WTC11 (cell line): ENCODE measurements at places on chromosomes 1 and 21. TPM values are rescaled to one million over a fixed set of nuclear protein-coding genes. Genes with fewer than 3 reads are reported as not detected.

PRDM15 gene
- total RNA-seq = 10.3 to 12.9 TPM (median 12.2 TPM) in 3 replicates

HES2 gene
- 1.9 to 2.7 TPM (median 1.9 TPM) in 3 replicates for total RNA-seq

MCOLN2 gene
- total RNA-seq = 3.8 to 5.4 TPM (median 4.8 TPM) in 3 replicates

VPS13D gene
- 22.1 to 29.0 TPM (median 27.5 TPM) in 3 replicates for total RNA-seq

TAL1 gene
- total RNA-seq = 0.41 to 0.63 TPM (median 0.57 TPM) in 3 replicates

S100A3 gene
- total RNA-seq = 0.33 TPM in 1 of 3 replicates, not detected in the others

SLC35F3 gene
- total RNA-seq = 0.85 to 1.2 TPM (median 0.94 TPM) in 3 replicates

CHRM3 gene
- total RNA-seq = 6.9 to 8.4 TPM (median 8.3 TPM) in 3 replicates

CD5L gene
- total RNA-seq = not detected in 3 replicates

ATP1A2 gene
- 22.8 to 25.6 TPM (median 23.2 TPM) in 3 replicates for total RNA-seq

VCAM1 gene
- total RNA-seq = 0.07 to 0.64 TPM in 2 of 3 replicates, not detected in the other

PTCH2 gene
- 0.71 to 1.1 TPM (median 0.96 TPM) in 3 replicates for total RNA-seq

KLHDC8A gene
- total RNA-seq = 1.6 to 1.7 TPM (median 1.7 TPM) in 3 replicates

CLCA1 gene
- 0.07 to 0.14 TPM (median 0.11 TPM) in 3 replicates for total RNA-seq

BEST4 gene
- 1.6 to 1.7 TPM (median 1.6 TPM) in 3 replicates for total RNA-seq

MSH4 gene
- total RNA-seq = 0.27 to 0.33 TPM (median 0.30 TPM) in 3 replicates

VWA5B1 gene
- 1.1 to 1.5 TPM (median 1.4 TPM) in 3 replicates for total RNA-seq

FABP3 gene
- 18.0 to 25.0 TPM (median 19.0 TPM) in 3 replicates for total RNA-seq

SV2A gene
- total RNA-seq = 36.5 to 47.1 TPM (median 38.3 TPM) in 3 replicates

TRIM67 gene
- total RNA-seq = not detected in 3 replicates

HSD3B1 gene
- total RNA-seq = not detected in 3 replicates

PUM1 gene
- total RNA-seq = 142 to 151 TPM (median 147 TPM) in 3 replicates

HUNK gene
- total RNA-seq = 5.0 to 7.0 TPM (median 6.1 TPM) in 3 replicates

ITLN1 gene
- not detected in 3 replicates for total RNA-seq

ENO1 gene
- total RNA-seq = 1,978 to 2,328 TPM (median 2,316 TPM) in 3 replicates

CYP4A22 gene
- not detected in 3 replicates for total RNA-seq

BTBD19 gene
- 1.7 to 2.0 TPM (median 1.8 TPM) in 3 replicates for total RNA-seq

SZT2 gene
- total RNA-seq = 20.2 to 28.4 TPM (median 21.5 TPM) in 3 replicates

C1orf116 gene
- 2.3 to 2.7 TPM (median 2.4 TPM) in 3 replicates for total RNA-seq

LIPI gene
- total RNA-seq = not detected in 3 replicates

RABGGTB gene
- total RNA-seq = 102 to 139 TPM (median 112 TPM) in 3 replicates

SPATA46 gene
- total RNA-seq = not detected in 3 replicates

NPHP4 gene
- total RNA-seq = 10.6 to 16.8 TPM (median 12.0 TPM) in 3 replicates

TMOD4 gene
- 0.66 to 0.82 TPM (median 0.79 TPM) in 3 replicates for total RNA-seq

OR2W3 gene
- 0.17 to 0.41 TPM (median 0.32 TPM) in 3 replicates for total RNA-seq

PRKAB2 gene
- 22.6 to 28.3 TPM (median 27.8 TPM) in 3 replicates for total RNA-seq

RAB3B gene
- 33.7 to 36.9 TPM (median 34.1 TPM) in 3 replicates for total RNA-seq

LMX1A gene
- not detected in 3 replicates for total RNA-seq

KCNH1 gene
- 0.11 to 0.21 TPM (median 0.17 TPM) in 3 replicates for total RNA-seq

RGS1 gene
- total RNA-seq = 0.14 to 0.22 TPM in 2 of 3 replicates, not detected in the other

S100A10 gene
- 150 to 161 TPM (median 159 TPM) in 3 replicates for total RNA-seq

RAB25 gene
- 61.9 to 82.8 TPM (median 82.5 TPM) in 3 replicates for total RNA-seq

DENND2C gene
- total RNA-seq = 2.6 to 2.9 TPM (median 2.8 TPM) in 3 replicates

OR2L2 gene
- total RNA-seq = 0.05 TPM in 1 of 3 replicates, not detected in the others

OR10Z1 gene
- not detected in 3 replicates for total RNA-seq

ENAH gene
- total RNA-seq = 223 to 229 TPM (median 227 TPM) in 3 replicates

CLEC20A gene
- not detected in 3 replicates for total RNA-seq

XCL2 gene
- not detected in 3 replicates for total RNA-seq

MTR gene
- 27.5 to 36.1 TPM (median 34.5 TPM) in 3 replicates for total RNA-seq

KCNAB2 gene
- 9.3 to 10.3 TPM (median 9.6 TPM) in 3 replicates for total RNA-seq

LCE2C gene
- not detected in 3 replicates for total RNA-seq

COL9A2 gene
- 4.2 to 5.5 TPM (median 4.7 TPM) in 3 replicates for total RNA-seq

CD34 gene
- total RNA-seq = 0.18 to 0.35 TPM (median 0.27 TPM) in 3 replicates
